Occipital lobe (tissue), 3 donors: ENCODE measurements at places on chromosomes 7 and 10.

- DNase-seq: peak; percentile 80
These were observed 15.9 kb downstream of the FAM53B start for GRCh38 chr10:124728071-124728829.

DNA sequence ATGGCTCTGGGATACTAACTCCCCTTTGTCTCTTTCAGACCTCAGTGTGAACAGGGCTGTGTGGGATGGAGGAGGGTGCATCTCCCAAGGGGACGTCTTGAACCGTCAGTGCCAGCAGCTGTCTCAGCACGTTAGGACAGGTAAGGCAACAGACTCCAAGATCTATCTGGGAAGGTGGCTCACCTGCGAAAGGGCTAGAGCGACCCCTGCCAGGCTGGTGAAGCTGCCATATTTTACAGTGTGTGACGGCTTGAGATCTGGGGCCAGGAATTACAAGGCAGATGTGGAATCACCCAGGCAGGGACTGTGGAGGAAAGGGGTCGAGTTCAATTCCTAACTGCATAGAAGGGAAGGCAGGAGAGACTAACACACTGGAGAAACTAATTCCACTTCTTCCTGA, 11.2 kb downstream of the MUC17 start:
- no peak for DNase-seq

- DNase-seq: no peak
These were observed 81.1 kb downstream of the PRTFDC1 start for GRCh38 chr10:24871011-24871935.

DNA sequence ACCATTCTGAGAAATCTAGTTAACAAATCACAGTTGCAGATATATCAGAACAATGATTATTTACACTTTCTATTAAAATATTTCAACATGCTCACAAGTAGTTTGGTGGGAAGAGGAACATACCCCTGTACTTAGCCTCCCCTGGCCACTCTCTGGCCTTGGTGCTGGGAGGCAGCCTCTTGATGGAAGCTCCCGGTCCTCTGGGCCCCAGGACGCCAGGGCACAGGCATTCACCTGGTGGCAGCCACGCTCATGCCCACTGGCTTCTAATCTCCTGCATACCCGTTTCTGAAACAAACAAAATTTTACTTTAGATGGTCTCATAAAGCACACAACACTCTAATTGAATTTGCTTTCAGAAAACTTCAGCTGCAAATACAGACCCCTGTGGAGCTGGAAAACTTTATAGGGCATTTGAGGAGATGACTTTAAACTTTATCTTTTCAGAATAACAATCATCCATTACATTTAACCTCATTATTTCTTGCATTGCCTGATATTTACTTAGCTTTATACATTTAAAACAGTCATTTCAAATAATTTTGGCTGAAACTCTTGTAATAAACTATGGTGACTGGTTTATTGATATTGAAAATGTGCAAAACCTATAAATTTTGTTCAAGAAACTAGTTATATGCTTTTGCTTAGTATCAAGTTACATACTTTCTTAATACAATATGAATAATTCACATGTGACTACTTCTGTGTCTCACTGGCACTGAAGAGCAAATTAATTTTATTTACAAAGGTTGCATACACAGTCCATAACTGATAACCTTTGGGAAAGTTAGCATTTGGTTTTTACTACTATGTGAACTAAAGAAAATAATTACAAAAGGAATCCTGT, 30.8 kb downstream of the C10orf143 start:
- DNase-seq: no peak

- no peak for DNase-seq
These were observed 28.9 kb upstream of the FXYD4 start for GRCh38 chr10:43342279-43343125.

- no peak for DNase-seq
These were observed 4.5 kb upstream of the DNMBP start for GRCh38 chr10:100014071-100014762.

DNA sequence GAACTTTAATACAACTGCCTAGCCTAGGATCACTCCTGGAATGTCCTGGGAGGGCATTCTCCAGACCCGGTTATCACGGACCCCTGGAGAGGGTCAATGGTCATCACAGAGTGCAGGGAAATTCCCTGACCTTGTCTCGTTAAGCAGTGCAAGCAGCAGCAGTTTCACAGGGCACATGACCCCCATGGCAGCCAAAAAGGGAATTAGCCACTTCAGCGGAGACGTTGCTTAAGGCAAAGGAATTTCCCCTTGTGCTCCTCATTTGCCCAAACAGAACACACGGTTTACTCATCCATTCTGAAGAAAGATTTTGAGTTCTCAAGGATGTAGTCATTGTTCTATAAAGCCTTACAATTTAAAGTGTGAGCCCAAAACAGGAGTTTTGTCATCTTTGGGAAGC, 260.3 kb downstream of the SNX13 start:
- DNase-seq: peak; percentile 7

DNA sequence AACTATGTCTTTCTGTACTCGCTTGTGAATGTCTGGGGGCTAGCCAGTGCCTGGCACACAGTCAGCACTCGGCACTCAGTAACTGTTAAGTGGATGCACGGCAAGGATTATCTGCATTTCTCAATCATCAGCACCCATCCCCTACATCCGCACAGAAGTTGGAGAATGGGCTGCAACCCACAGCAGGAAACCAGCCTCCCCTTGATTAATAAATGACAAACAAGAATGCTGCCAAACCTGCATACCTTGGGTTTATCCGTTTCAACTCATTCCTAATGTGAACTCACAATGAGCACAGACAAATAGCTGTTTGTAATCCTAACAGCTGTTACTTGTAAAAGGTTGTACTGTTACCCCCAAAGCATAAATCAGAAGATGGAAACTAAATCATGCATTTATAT, 28.9 kb downstream of the PPP1R3C start:
- no peak for DNase-seq

DNA sequence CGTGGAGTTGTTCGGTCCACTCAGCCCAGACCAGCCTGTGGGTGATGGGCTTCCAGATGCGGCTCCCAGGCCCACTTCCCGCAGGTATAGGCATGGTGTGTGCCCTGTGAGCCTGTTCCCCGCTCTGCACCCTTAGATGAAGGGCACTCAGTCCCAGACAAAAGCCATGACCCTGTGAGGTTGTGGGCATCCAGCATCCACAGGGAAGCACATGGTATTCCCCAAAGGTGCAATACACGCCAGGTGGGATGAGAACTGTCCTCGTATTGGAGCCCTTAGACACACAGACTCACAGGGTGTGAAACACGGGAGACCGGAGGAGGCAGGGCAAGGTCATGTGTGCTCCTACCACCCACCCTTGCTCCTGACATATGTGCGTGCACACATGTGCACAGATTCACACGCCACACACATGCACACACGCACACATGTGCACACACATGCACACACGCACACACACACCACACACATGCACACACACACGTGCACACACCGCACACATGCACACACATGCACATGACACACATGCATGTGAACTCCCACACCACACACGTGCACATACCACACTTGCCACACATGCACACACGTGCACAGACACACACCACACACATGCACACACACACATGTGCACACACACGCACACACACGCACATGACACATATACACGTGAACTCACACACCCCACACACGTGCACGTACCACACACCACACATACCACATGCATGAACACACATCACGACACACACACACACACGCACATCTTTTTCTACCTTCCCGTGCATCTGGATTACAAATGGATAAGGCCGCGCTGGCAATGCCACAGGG, 319.4 kb downstream of the WDR37 start:
- DNase-seq: no peak

- DNase-seq: no peak
These were observed 206.5 kb upstream of the ZMIZ1 start for GRCh38 chr10:78862328-78862640.

GRCh38 chr7:132618271-132618955, 42.1 kb upstream of the PLXNA4 start:
- no peak for DNase-seq

- DNase-seq: no peak
These were observed 7.2 kb upstream of the CADPS2 start for GRCh38 chr7:122893486-122893885.

- no peak for DNase-seq
These were observed 865.5 kb downstream of the LRMDA start for GRCh38 chr10:76296957-76297356.

DNA sequence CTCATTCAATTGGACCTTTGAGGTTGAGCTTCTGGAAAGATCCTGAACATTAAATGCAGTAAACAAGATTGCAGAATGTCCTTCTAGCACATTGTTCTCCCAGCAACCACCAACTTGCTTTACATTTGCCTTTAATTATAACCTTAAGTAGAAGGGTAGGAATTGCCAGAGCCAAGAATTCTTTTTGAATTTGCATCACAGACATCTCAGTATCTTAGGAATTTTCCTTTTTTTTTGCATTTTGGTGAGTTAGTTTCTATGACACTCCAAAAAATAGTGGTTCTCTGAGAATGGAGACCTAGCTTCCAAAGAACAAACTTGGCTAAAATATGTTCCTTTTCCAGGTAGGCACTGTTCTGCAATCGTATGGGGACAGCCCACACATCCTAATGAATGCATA, 456.0 kb downstream of the GATA3 start:
- no peak for DNase-seq

- no peak for DNase-seq
These were observed 10.4 kb upstream of the AOAH start for GRCh38 chr7:36734731-36735130.

DNA sequence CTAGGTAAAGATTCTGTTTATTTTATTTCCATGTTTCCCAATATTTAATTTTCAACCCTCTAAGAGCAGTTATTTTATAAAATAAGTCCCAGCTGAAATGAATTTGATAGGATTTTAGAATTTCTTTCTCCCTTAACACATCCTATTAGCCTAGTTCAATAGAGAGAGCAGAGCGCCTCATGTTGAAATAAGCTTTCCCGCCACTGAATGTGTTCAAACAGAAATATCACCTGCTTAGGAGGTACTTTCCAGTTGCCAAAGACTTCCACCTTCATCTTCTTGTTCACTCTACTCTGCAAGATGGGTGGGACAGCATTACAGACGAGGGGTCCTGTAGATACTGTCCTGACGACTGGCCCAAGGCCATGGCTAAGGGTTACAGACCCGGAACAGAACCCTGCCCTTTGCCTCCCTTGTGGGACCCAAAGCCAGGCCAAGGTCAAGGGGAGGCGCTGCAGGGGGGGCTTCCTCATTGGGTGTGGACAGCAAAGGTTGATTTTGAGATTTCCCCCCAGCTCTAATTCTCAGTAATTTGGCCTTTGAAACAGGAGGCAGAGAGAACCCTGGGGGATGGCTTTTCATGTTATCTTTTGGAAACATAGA, 62.0 kb downstream of the PARP12 start:
- no peak for DNase-seq

DNA sequence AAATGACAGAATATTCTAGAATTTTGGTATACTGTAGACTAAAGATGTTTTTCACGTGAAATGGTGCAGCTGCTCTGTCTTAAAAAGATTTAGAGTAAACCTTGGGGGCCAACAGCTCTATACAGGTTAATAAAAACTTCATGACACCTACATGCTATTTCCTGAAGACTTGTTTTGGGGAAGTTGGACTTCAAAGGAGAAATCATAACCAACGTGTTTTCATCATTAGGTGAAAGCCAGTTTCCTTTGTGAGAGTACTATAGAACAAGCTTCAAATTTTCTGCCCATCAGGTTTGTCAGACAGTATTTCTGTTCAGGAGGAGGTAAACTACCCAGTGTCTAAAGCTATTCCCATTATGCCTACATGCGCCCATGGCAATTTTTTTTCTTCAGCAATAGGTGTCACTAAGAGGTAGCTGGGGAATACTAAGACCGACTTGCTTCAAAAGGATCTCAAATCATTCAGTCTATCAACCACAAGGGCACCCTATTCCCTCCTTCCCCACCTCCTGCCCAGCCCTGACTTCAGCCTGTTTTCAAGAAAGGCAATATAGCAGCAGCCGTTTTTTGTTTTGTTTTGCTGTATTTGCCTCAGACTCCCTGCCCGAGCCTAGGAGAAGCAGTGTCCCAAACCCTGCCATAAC, 237.3 kb upstream of the SP8 start:
- DNase-seq: no peak

GRCh38 chr10:17647326-17647725, 3.4 kb downstream of the STAM start:
- no peak for DNase-seq

- DNase-seq: no peak
These were observed 125.8 kb upstream of the PTN start for GRCh38 chr7:137469191-137469811.

- DNase-seq: no peak
These were observed 181.9 kb upstream of the TCF7L2 start for GRCh38 chr10:112768121-112768520.

- DNase-seq: no peak
These were observed 430.5 kb downstream of the GATA3 start for GRCh38 chr10:8485032-8485431.

DNA sequence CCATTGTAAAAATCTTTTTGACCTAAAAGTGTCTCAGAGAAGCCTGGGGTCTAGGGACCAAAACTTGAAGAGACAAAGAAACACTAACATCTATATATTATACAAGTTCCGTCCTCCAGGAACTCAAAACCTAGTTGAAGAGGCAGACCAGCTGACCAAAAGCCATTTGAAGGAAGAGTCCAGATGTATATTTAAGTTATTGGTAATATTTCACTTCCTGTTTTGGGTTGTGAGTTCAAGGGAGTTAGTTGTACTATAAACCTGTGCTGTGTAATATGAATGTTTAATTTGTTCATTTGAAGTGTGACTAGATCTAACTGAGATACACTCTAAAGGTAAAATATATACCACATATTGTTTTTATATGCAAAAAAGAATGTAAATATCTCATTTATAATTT, 45.0 kb downstream of the CDK1 start:
- DNase-seq: no peak

DNA sequence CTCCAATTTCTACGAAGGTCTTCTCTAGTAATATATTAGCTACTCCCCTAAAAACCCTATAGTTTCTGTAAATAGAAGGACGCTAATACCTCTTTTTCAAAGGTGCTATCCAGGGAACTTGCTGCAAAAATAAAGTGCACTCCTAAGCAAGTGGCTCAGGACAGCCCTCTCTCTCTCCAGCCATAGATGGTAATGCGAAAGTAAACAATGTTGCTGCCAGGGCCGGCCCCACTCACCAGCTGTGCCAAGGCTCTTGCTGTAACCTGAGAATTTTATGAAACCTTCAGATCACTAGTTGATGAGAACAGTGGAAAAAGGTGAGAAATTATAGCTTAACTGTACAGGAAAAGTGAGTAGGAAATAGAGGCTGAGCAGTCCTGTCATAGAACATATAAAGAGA, 10.9 kb upstream of the TAS2R39 start:
- DNase-seq: no peak

GRCh38 chr7:158279539-158280447, 307.8 kb downstream of the PTPRN2 start:
- no peak for DNase-seq

- no peak for DNase-seq
These were observed 72.6 kb downstream of the EPDR1 start for GRCh38 chr7:37993060-37993501.

DNA sequence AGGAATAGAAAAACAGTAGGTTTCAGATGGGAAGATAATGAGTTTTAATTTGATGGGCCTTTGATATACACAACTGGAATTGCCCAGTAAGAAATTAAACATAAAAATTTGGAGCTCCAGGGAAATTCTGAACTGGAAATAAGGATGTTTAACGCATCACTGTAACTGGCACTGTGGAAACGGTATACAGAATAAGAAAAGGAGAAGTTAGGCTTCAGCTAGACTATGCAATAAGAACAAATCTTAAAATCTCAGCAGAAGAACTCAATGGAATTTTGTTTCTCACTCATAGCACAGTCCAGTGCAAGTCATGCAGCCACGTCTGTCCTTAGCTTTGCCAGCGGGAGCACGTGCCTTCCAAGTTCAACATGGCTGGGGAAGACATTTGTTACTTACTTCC, 52.9 kb upstream of the FGL2 start:
- DNase-seq: no peak
